ENCODE measurements at places on chromosomes 12 and 14.

GRCh38 chr14:74645756-74646470 lies 33.9 kb upstream of the LTBP2 start:
- DNase-seq = no peak

DNA sequence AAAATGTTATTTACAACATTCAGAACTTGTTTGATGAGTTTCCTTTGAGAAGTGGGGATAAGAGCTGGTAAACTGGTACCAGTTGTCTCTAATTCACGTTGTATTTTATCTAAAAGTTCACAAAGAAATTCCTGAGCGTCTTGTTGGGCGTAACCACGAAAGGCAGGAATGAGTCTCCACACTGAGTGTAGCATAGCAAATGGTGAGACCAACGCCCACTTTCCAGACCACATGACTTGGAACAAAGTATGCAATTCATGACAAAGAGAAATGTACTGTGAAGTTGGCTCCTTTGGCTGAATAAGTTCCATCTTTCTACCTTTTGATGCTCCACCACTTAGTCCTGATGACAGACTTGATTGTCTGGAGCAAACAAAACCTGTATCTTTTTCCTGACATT lies 18.4 kb downstream of the USP44 start:
- DNase-seq = no peak

GRCh38 chr14:105492971-105493871 lies 2.2 kb downstream of the TEDC1 start:
- no peak for DNase-seq

GRCh38 chr12:102498471-102498870 lies 18.1 kb upstream of the IGF1 start:
- no peak for DNase-seq

DNA sequence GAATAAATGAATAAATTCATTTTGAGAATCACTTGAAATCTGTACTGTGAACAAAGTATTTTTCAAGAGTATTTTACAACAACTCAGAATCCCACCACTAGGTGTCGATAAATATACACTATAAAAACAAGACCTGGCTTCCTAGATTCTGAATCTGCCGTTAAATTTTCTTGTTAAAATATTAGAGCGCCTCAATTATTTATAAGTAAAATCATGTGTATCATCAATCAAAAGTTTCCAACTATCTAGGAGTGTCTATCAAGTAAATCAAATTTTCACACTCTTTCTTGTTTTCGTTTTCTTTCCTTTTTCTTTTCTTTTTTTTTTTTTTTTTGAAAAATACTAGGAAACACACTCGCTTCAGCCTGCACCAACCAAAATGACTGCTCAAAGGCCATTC lies 179.2 kb upstream of the DCN start:
- no peak for DNase-seq

- no peak for DNase-seq
Observed at GRCh38 chr14:94867946-94868771, 98.2 kb upstream of the GSC start.

DNA sequence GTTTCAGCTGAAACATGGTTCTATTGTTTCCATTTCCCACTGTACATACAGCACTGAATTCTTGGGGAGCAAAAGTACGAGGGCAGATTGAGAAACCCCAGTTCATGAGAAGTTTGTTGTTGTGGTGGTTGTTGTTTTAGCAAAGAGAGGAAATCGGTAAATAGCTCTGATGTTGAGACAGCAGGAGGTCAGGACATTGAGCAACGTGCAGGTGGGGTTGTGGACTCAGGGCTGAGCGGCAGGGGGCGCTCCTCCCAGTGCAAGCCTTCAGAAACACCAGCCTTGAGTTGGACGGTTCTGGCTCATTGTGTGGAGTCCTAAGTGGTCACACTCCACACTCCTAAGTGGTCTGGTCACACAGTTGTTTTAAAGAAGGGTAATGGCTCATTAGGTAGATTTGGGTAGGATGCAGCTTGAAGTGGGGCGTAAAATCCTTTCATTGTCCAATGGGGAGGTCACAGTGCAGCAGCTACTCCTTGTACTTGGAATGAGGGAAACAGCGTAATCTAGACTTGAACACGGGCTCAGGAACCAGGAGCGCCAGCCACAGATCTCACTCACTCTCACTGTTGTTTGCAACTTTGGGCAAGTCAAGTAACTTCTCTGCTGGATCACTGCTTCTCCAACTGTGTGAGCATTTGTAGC lies 14.5 kb upstream of the PWP1 start:
- DNase-seq = no peak

GRCh38 chr12:92389466-92389865 lies 243.8 kb upstream of the BTG1 start:
- no peak for DNase-seq

- DNase-seq = no peak
Observed at GRCh38 chr14:33986804-33987203, 35.9 kb upstream of the EGLN3 start.

DNA sequence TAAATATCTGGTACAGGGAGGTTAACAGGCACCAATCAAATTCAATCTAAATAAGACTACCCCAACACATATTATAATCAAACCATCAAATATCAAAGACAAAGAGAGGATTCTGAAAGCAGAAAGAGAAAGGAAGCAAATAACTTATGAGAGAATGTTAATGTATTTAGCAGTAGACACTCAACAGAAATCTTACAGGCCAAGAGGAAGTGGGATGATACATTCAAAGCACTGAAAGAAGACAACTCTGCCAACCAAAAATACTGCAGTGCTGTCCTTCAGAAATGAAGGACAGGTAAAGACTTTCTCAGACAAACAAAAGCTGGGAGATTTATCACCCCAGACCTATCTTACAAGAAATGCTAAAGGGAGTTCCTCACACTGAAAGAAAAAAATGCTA lies 95.9 kb upstream of the PTHLH start:
- DNase-seq = no peak

DNA sequence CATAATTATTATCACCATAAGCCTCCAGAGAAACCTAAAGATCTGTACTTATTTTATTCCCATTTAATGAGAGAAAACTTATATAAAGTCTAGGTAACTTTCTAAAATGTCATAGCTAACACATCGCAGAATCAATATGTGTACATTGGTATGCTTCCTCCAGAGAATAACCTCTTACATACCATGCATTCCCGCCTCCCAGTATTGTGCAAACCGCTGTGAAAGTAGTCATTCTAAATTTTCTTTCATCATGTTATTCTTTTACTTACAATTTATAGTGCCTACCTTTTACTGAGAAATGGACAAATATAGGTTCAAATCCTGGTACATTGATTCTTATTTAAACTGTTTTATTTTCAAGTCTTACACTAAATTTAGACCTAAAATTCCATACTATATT lies 463.4 kb downstream of the LRFN5 start:
- DNase-seq = no peak

- DNase-seq = no peak
Observed at GRCh38 chr12:87196321-87196720, 832.9 kb downstream of the C12orf50 start.

DNA sequence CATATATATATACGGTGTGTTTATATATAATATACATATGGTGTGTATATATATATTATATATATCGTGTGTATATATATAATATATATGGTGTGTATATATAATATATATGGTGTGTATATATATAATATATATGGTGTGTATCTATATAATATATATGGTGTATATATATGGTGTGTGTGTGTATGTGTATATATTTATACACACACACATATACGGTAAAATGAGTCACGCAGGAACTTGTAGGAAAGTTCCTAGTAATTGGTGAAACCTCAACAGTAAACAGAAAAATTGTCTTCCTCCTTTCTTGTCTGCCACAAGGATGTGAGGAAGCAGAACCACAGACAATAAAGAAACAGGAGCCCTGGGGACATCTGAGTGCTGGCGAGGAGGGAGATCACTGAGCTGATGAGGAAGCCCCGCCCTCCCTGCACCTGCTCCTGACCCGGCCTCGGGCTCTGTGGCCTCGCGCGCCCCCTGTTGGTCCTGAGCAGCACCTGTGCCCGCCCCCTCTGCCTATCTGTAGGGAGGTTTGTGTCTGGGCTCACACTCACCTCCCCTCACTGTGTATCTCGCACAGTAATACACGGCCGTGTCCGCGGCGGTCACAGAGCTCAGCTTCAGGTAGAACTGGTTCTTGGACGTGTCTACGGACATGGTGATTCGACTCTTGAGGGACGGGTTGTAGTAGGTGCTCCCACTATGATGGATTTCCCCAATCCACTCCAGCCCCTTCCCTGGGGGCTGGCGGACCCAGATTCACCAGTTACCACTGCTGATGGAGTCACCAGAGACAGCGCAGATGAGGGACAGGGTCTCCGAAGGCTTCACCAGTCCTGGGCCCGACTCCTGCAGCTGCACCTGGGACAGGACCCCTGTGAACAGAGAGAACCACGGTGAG lies 1079.4 kb downstream of the TMEM121 start:
- peak; percentile 74 for DNase-seq

DNA sequence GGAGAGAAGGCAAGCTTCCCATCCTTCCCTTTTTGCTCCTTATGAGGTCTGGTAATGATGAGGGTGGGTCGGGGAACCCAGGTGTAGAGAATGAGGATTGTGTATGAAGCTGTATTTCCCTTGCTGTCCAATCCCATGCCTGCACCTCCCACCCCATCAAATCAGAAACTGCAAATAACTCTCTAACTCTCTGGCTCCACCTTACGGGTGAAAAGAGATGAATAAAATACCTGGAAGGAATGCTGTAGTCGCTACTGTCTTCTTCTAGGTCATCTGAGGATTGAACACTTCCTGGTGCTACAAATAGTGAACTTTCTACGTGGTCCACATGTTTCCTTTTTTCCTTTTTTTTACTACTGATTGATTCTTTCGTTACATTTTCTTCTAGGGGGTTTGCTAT lies 38.9 kb upstream of the DICER1 start:
- DNase-seq = no peak

DNA sequence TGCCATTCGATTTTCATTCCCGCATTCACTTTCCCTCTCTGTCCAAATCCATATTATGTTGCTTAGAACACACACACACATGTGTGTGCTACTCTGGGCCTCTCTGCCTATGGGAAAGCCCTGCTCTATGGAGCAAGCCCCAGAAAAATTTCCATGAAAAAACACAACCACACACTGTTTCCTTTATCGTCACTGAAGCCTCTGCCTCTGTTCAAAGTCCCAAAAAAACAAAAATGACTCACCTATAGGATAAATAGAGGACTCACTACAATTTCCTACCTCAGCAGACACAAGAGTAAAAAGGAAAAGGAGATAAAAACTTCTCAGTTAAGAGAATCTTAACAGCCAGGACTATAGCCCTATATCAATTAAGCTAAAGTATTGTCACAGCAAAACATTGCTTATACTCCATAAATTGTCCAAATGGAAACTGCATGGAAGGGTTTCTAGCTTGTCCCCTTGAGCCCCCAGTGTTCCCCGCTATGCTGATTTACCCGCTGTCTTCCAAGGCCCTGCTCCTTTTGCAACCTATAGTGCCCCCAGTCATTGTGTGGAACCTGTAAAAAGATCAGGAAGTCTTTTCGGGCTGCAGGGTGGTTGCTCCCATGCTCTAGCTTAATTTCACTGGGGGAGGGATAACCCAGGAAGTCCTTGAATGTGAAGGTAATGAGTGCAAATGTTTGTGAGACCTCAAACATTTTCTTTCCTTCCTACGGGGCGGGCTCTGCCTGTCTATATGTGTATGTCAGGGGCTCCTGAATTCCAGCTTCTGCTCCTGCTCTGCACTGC lies 11.1 kb upstream of the PIP4K2C start:
- DNase-seq = no peak

- DNase-seq = no peak
Observed at GRCh38 chr12:129127771-129128170, 274.5 kb downstream of the GLT1D1 start.

GRCh38 chr12:45439039-45439438 lies 223.1 kb downstream of the ANO6 start:
- DNase-seq = no peak

- DNase-seq = no peak
Observed at GRCh38 chr14:73775339-73776193, 61.4 kb upstream of the PNMA1 start.

DNA sequence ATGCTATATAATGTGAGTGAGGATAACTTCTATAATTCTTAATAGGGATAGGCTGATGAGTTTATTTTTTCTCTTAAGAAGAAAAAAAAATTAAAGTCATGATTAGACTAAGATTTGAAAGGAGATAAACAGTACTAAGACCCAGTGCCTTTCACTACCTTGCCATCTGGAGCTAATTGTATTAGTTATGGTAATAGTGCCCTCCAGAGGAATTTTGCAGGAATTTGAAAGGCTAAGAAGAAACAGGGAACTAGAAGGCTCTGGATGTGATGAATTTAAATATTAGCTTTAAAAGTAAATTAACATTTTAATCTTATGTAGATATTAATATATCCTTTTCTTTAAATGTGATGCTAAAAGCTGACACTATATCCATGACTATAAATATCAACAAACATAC lies 36.6 kb upstream of the PIK3C2G start:
- no peak for DNase-seq

- no peak for DNase-seq
Observed at GRCh38 chr12:107384645-107385044, 291.3 kb upstream of the CRY1 start.

DNA sequence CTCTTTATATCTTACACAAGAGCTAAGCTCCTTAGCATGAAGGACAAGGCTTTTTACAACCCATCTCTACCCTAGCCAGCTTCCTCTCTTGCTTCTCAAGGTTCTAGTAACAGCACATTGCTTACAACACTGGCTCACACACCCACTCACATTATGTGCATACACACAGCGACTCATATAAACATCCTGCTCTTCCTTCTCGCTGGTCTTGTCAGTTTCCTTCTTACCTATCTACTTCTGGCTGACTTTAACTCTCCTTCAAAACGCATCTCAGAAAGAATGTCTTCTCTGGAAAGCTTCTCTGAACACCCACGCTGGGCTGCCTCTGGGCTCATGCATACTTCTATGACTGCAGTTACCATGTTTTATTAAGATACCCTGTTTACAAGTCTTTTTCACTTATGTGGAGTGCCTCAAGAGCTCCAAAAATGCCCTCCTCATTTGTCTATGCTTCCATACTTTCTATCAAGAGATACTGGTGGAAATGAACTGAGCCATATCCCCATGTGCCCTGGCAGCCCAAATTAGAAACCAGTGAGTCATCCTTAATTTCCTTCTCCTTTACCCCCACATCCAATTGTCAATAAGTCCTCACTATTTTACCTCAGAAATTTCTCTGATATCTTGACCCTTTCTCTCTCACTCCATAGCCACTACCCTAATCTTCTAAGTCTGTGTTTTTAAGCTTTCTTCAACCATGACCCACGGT lies 126.9 kb upstream of the KRAS start:
- peak; percentile 25 for DNase-seq

DNA sequence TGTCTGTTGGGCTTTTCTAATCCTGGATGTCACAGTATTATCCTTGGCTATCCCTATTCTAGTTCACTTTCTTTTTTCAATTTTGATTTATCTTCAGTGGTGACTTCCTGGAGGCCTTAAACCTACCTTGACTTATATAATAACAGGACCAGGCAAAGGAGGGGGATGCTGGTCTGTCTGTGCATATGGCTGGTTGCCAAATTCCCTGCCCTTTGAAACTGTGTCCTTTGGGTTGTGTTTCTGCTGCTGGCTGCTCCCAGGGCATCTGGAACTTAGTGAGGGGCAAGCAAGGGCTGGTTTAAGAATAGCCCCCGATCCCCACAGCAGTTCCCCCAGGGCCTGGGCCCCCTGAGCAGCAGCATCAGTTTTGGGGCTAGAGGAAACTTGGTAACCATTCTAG lies 96.0 kb upstream of the MAX start:
- DNase-seq = no peak

- DNase-seq = no peak
Observed at GRCh38 chr14:78399316-78399889, 229.2 kb downstream of the NRXN3 start.

Data from activated T-cell treated with anti-CD3 and anti-CD28 coated beads for 4 hours (primary cell).